ENCODE measurements at places on chromosomes 4 and X. TPM values are rescaled to one million over a fixed set of nuclear protein-coding genes. Genes with fewer than 3 reads are reported as not detected.

- H3K36me3 ChIP-seq = peaks cover 97% of the 10 kb centered on the region
- H3K27me3 ChIP-seq = no peaks in the 10 kb centered on the region
- no peak for DNase-seq
- no peak overlapping the region for H3K27ac ChIP-seq
Measured at GRCh38 chr4:121676345-121677075, 20.3 kb downstream of the ANXA5 start.

GRCh38 chr4:106806158-106806797, 229.8 kb downstream of the DKK2 start:
- DNase-seq = no peak
- no peaks in the 10 kb centered on the region for H3K36me3 ChIP-seq

DNA sequence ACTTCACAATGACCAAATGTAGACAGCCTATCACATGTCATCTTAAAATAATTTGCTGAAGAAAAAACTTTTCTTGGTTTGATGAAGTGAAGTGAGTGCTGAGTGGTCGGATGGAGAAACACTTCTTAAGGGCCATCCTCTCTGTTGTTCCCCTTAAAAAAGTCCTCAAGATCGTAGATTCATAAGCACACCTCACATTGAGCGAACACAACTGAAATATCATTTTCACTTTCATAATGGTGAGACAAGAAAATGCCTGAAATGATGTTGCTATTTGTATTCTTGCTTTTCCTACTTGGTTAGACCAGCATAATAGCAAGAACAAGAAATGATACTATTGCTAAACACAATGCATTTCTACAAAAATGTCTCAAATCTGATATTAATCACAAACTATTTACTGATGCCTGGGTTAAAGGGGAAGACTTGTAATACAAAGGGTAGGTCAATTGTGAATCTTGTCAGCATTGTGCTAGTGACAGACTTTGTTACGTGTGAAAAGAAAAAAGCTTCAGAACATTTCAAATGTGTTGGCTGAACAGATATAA, 305.6 kb upstream of the NR3C2 start:
- H3K36me3 ChIP-seq = no peaks in the 10 kb centered on the region
- no peak overlapping the region for H3K27ac ChIP-seq
- no peak for DNase-seq
- H3K27me3 ChIP-seq = no peaks in the 10 kb centered on the region
- no peak overlapping the region for H3K4me3 ChIP-seq

- DNase-seq = no peak
- H3K27ac ChIP-seq = no peak overlapping the region
- H3K4me3 ChIP-seq = no peak overlapping the region
- H3K4me1 ChIP-seq = no peaks in the 10 kb centered on the region
- 0 out of 2 replicates have a peak, but pooled peaks cover 3% of the 10 kb centered on the region for H3K36me3 ChIP-seq
- H3K27me3 ChIP-seq = no peaks in the 10 kb centered on the region
Measured at GRCh38 chr4:17616283-17616682, 1.8 kb downstream of the MED28 start.

GRCh38 chrX:140526171-140526570, 21.3 kb upstream of the SOX3 start:
- no peak overlapping the region for H3K4me3 ChIP-seq
- DNase-seq = no peak
- no peaks in the 10 kb centered on the region for H3K36me3 ChIP-seq
- H3K27ac ChIP-seq = no peak overlapping the region
- no peaks in the 10 kb centered on the region for H3K27me3 ChIP-seq

DNA sequence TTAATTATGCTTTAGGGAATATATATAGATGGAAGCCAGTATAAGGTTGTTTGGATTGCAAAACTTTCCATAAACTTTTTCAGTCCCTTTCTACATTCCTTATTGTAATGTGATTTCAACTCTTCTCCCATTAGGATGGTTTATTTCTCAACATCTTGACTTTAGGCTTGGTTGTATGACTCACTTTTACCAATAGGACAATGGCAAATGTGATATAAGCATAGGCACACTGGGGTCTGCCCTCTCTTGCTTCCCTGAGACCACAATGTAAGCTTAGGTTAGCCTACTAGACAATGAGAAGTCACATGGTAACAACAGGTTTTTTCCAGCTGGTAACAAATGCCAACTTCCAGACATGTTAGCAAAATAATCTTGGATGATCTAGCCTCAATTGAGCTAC, 163.3 kb upstream of the RBPJ start:
- no peak for DNase-seq
- H3K36me3 ChIP-seq = no peaks in the 10 kb centered on the region
- H3K4me3 ChIP-seq = no peak overlapping the region
- H3K27me3 ChIP-seq = no peaks in the 10 kb centered on the region

GRCh38 chrX:140944710-140945109, 57.7 kb upstream of the SPANXB1 start:
- H3K4me1 ChIP-seq = no peaks in the 10 kb centered on the region
- no peak overlapping the region for H3K4me3 ChIP-seq
- H3K27me3 ChIP-seq = no peaks in the 10 kb centered on the region
- H3K36me3 ChIP-seq = no peaks in the 10 kb centered on the region
- no peak for DNase-seq

DNA sequence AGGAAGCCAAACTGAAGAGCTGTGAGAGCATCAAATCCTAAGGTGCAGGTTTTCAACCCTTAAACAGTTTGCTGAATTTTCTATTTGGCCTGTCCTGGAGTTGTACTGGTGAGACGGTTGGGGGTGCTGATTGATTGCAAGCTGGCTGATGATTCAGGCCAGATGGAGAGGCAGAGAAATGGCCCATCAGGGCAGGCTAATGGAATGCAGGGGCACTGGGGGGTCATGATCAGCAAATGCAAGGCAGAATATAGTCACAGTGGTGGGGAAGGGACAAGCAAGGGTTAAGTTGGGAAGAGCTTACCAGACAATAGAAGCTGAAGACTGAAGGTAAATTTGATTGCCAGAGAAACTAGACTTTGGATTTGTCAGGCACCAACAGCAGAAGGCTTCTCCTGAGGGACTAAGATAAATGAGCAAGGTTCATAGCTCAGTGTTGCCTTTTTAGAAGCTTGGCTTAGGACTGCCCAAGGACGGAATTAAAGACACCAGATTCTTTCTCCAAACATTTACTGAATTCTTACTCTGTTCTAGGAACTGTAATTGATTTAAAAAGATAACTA, 4.3 kb upstream of the AADAT start:
- peaks cover 5% of the 10 kb centered on the region for H3K36me3 ChIP-seq
- H3K4me1 ChIP-seq = peaks cover 13% of the 10 kb centered on the region
- no peak overlapping the region for H3K4me3 ChIP-seq

GRCh38 chrX:150375243-150375770, 12.2 kb downstream of the MAMLD1 start:
- H3K4me3 ChIP-seq = no peak overlapping the region
- no peak overlapping the region for H3K27ac ChIP-seq
- no peaks in the 10 kb centered on the region for H3K27me3 ChIP-seq
- no peaks in the 10 kb centered on the region for H3K4me1 ChIP-seq
- DNase-seq = no peak
- no peaks in the 10 kb centered on the region for H3K36me3 ChIP-seq

- H3K27me3 ChIP-seq = no peaks in the 10 kb centered on the region
- no peak overlapping the region for H3K4me3 ChIP-seq
- H3K36me3 ChIP-seq = no peaks in the 10 kb centered on the region
Measured at GRCh38 chr4:148831945-148832344, 389.7 kb upstream of the NR3C2 start.

The NFXL1 gene
- total RNA-seq = 15.4 TPM

The ABHD18 gene
- 6.9 TPM for total RNA-seq

The ATP1B4 gene
- not detected for total RNA-seq

The PDGFC gene
- total RNA-seq = 63.0 TPM

The IL13RA1 gene
- total RNA-seq = 52.3 TPM

Measured in SJSA1 (cell line).